ENCODE measurements at places on chromosomes 16 and 17.
A peak's percentile ranks its signal among the peaks of the same experiment; 100 is the strongest.

GRCh38 chr17:65362826-65363225 lies 198.6 kb downstream of the AXIN2 start:
- no peak for DNase-seq

GRCh38 chr17:74211912-74212208 lies 1.5 kb upstream of the TTYH2 start:
- DNase-seq: no peak

DNA sequence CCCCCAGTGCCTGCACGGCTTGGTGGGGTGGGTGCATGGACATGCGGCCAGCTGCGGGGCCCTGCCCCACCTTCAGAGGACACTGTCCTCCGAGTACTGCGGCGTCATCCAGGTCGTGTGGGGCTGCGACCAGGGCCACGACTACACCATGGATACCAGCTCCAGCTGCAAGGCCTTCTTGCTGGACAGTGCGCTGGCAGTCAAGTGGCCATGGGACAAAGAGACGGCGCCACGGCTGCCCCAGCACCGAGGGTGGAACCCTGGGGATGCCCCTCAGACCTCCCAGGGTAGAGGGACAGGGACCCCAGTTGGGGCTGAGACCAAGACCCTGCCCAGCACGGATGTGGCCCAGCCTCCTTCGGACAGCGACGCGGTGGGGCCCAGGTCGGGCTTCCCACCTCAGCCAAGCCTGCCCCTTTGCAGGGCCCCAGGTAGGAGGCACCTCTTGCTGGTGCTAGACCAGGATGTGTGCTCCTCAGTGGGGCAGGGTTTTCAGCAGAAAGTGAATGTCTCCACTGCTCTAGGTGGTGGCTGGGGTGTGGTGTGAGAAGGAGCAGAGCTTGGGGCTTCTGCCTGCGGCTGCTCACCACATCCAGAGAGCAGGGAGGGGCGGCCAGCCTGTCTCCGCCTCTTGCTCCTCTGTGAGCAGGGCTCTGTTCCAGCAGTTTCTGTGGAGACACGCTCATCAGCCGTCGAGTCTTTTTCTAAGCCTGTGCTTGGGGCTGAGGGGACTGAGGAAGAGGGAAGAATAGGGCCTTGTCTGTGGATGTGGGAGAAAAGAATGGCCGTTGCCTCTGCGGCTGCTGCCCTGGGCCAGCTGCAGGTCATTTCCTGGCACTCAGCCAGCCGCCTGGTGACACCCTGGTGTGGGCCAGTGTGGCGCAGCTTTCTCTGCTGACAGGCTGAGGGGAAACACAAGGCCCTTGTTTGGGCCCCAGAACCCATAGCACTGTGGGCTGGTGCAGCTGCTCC lies 2.2 kb downstream of the ZNF276 start:
- DNase-seq: peak; percentile 88

DNA sequence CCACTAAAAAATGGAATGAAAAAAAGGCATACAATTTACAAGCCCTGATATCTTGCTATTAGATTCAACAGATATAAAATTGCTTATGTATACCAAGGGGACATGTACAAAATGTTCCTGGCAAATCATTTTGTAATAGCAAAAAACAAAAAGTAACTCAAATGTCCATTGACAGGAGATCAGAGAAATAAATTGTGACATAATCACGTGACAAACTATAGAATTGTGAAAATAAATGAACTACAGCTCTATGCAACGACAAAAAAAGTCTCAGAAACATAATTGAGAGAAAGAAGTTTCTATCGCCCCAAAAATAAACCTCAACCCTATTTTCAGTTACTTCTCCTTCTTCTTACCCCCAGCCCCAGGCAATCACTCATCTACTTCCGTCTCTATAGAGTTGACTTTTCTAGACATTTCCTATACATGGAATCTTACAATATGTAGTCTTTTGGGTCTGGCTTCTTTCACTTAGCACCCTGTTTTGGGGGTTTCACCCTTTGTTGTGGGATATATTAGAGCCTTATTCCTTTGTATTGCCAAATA lies 12.1 kb upstream of the ACE start:
- DNase-seq: no peak

GRCh38 chr17:50805486-50805885 lies 29.9 kb upstream of the WFIKKN2 start:
- DNase-seq: no peak

- DNase-seq: no peak
These were observed 296.3 kb downstream of the HS3ST4 start for GRCh38 chr16:25988084-25988483.

- DNase-seq: no peak
These were observed 54.5 kb downstream of the TENT4B start for GRCh38 chr16:50207652-50208051.

DNA sequence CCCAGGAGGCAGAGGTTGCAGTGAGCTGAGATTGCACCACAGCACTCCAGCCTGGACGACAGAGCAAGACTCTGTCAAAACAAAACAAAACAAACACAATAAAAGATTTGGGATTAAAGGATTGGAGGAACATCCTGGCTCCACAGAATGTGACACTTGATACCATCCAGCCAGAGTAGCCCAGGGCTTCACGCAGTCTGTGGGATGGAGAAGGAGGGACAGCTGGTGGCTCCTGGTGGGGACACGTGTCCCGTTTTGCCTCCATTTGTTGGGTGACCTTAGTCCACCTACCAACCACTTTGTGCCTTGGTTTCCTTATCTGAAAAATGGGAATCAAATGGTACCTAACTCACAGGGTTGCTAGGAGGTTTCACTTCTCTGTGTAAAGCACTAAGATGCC lies 12.4 kb upstream of the CYB561 start:
- no peak for DNase-seq

DNA sequence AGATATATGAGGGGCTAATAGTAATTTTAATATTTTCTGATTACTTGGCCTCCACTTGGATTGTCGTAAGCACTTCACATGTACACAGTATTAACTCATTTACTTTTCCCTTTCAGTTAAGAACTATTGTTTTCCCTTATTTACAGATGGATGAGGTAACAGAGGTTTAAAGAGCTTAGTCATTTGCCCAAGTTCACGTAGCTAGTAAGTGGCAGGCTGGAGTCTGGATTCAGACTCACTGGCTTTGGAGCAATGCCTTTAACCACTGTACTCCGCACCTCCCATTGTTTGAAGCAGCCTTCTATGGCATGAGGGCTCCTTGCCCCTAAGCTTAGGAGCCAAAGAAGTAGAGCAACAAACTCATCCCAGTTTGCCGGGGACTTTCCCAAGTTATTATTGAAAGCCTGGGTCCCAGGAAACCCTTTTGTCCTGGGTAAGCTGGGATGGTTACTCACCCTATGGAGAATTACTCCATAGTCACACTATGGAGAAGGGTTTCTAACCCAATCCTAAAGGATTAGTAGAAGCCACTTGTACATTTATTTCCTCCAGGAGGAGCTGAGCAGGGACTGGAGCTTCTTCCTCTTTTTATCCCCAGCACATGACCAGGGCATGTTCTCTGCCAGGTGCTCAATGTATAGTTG lies 12.3 kb downstream of the FOXL1 start:
- DNase-seq: no peak

- DNase-seq: no peak
These were observed 1.1 kb downstream of the TANC2 start for GRCh38 chr17:62967205-62967529.

DNA sequence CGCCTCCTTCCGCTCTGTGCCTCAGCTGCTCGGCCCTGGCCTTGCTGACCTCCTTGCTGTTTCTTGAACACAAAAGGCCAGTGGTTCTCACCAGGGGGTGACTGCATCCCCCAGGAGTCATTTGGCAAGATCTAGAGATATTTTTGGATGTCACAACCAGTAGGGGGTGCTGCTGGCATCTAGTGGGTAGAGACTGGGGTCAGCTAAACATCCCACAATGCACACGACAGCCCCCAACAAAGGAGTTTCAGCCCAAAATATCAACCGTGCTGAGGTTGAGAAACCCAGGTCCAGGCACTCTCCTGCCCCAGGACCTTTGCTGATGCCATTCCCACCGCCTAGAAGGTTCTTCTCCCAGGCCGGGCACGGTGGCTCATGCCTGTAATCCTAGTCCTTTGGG lies 39.7 kb downstream of the ABCC6 start:
- DNase-seq: no peak

- DNase-seq: no peak
These were observed 77.4 kb downstream of the SPECC1 start for GRCh38 chr17:20086416-20087076.

DNA sequence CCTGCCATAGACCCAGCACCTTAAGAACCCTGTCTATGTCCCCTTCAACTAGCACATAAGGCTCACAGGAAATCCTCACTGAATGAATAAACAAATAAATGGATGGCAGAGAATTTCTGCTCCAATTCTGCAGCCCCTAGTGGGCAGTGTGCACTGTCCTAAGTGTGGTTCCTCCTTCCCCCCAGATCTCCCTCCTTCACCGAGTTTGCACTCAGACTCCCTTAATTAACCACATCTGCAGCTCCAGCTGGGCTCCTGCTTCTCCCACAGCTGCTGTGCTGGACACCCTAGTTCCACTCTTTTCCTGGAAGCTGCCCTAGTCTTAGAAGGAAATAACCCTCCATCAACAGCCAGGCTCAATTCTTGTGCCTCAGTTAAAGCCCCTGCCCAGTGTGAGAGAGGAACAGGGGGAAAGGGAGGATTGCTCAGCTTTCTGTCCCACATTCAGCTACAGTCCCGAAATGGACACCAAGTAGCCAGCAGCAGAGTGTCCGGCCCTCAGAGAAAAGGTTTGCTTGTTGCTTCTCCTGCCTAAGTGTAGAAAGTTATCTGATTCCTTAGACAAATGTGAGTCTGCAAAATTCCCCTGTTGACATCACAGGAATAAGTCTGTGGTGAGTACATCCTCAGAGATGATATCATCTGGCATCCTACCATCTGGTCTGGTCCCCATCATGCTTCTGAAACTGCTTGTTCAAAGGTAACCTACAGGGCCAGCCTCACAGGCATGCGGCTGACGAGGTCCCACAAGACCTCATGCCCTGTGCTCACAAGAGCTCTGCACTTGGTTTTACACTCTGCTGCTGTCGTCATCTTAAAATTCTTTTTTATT lies 12.3 kb downstream of the LRRC3C start:
- DNase-seq: peak; percentile 39

GRCh38 chr17:74543406-74543805 lies 2.5 kb downstream of the CD300C start:
- DNase-seq: no peak

- no peak for DNase-seq
These were observed 2.4 kb downstream of the NECAB2 start for GRCh38 chr16:83970430-83970815.

DNA sequence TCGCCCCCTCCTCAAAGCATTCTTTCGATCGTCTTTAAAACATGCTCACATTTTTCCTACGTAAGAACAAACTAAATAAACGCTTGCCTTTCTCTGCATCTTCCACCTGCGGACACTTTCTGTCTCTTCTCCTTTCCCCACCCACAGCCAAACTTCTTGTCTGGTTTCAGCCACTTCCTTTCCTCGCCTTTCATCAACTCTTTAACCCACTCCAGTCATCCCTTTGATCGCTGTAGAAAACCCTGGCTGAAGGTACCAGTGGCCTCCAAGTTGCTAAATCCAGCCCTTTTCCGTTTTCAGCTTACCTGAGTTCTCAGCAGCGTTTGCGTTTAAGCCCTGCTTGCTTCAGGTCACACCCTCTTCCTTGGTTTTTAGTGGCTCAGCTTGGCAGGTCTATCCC lies 483 bp downstream of the RPA1 start:
- DNase-seq: peak; percentile 35

- DNase-seq: no peak
These were observed 264.2 kb downstream of the MRTFB start for GRCh38 chr16:14335297-14335696.

- DNase-seq: no peak
These were observed 27.3 kb downstream of the RSPRY1 start for GRCh38 chr16:57213462-57213861.
